ENCODE measurements at places on chromosomes 1 and 21.
A peak's percentile ranks its signal among the peaks of the same experiment; 100 is the strongest.

- no peak for DNase-seq
Observed at GRCh38 chr1:48810740-48811139, 34.0 kb upstream of the BEND5 start.

GRCh38 chr1:1430114-1430982 is 5.1 kb upstream of the VWA1 start:
- peak; percentile 81 for DNase-seq

- no peak for DNase-seq
Observed at GRCh38 chr1:51631747-51632146, 14.9 kb downstream of the OSBPL9 start.

- DNase-seq, result no peak
Observed at GRCh38 chr1:243520831-243521230, 265.0 kb downstream of the SDCCAG8 start.

GRCh38 chr1:3055051-3055450 is 14.0 kb upstream of the PRDM16 start:
- no peak for DNase-seq

- DNase-seq, result no peak
Observed at GRCh38 chr1:20574686-20575540, 14.0 kb upstream of the CDA start.

- DNase-seq, result no peak
Observed at GRCh38 chr1:8473891-8474300, 156.0 kb downstream of the SLC45A1 start.

DNA sequence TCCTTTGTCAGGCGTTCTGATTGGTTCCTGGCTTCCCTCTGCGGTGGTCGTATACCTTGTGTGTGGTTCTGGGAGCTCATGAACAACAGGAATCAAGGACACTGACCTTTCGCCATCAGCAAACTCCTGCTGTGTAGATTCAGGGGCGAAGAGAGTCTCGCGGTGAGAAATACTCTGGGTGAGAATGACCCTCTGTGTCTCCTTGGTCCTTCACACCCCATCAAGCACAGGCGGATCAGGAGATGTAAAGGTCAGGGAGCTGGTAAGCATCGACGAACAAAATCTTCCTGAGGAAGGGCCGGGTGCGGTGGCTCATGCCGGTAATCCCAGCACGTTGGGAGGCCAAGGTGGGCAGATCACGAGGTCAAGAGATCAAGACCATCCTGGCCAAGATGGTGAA is 207.2 kb downstream of the KIF26B start:
- DNase-seq, result no peak

- DNase-seq, result no peak
Observed at GRCh38 chr21:41651830-41652229, 115.0 kb downstream of the RIPK4 start.
